ENCODE measurements at places on chromosomes 6 and 20.

GRCh38 chr20:50187403-50188051 lies 3.1 kb upstream of the CEBPB start:
- no peak for DNase-seq

DNA sequence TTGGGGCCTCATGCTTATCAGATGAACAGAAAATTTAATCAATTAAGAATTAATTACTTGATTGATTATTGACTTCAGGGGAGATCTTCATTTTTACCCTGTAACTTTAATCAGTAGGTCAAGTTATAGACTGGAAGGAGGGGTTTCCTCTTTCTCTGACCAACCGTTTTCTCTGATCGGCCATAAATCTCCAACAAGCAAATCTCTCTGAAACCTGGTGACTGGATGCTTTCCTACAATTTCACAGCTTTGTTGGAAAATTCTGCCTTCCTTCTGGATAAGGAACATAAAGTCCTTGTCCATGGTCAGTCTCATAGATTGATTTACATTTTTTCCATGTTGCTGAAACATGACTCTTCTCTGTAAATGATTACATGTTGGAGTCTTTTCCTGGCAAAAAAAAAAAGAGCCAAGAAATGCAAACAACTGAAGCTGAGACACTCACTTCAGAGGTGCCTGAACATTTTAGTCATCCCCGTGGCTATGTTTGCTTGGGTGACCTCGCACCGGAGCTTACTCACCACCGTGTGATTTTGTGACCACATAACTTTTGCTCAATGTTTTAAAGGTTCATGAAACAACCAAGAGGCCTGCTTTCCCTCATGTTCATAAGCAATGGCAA lies 31.0 kb downstream of the IRF4 start:
- no peak for DNase-seq

GRCh38 chr20:50026746-50027575 lies 44.2 kb downstream of the SNAI1 start:
- no peak for DNase-seq

- DNase-seq: no peak
Observed at GRCh38 chr6:39786649-39787048, 5.5 kb upstream of the DAAM2 start.
